Renal cortex interstitium (tissue), 15 donors: ENCODE measurements at places on chromosomes 7 and 10. TPM values are rescaled to one million over a fixed set of nuclear protein-coding genes. Genes with fewer than 3 reads are reported as not detected.
A peak's percentile ranks its signal among the peaks of the same experiment; 100 is the strongest.

The NRP1 gene
- polyA plus RNA-seq, result 148 TPM

The ALOX5 gene
- 3.0 TPM for polyA plus RNA-seq

DNA sequence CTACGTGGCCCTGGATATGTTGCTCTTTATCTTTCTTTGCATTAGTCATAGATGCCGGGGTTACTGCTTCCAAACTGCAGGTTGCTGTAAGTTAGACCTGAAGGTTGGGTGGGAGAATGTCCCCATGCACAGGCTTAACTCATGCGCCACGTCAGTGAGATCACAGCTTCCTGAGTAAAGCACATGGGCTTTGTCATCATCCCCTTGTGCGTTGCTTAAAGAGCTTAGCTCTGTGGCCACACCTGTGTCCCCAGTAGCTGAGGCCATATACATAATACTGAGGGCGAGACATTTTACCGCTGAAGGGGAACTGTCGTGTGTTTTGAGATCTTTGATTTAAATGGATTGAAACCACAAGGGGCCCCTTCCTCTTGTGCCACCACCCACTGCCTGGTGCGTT, 45.8 kb upstream of the BTBD16 start:
- no peak for DNase-seq

DNA sequence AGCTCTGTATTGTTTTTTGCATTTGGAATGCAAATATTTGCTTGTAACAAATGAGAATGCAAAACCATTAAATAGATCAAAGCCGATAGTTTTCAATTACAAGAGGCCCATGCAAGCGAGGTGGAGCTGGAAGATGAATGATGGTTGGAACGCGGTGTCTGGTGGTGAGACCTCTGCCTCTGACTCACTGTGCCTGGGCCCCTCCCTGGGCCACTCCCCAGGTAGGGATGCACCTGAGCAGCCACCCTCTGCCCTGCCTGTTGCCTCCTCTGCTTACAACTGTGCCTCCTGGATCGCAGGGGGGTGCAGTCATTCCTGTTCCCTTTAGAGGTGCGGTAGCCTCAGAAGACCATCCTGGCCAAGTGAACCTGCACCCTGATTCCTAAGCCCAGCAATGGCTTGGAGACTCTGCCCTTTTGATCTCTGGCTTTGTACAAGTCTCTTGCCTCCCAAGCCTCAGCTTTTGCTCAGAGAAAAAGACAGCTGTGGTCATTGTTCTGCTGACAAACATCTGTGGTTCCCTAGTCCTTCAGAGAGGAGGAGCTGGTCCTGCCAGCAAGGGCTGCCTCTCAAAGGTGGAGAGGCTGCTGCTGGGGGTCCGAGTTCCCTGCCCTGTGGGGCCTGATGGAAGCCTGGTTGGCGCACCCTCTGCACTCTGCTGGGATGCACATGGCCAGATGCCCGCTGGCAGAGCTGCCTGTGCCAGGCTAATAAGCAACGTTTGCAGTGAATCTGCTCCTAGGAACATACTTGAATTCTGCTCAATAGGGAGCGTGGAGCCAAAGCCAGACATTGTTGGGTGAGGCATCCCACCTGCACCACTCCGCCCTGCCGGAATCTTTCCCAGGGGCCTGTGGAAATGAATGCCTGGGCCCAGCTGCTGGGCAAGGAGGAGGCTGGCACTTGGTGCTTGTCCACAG, 126.3 kb upstream of the TCERG1L start:
- no peak for DNase-seq

- DNase-seq, result peak; percentile 87
These were observed at the start of gene SEMA3D for GRCh38 chr7:85186521-85187241. TSS of gene SEMA3D (minus strand) at chr7:85187056. CDS start at chr7:85121891, 65,165 bp downstream.

GRCh38 chr10:69632516-69633199, 2.6 kb downstream of the FAM241B start:
- no peak for DNase-seq

The PPP2R2D gene
- polyA plus RNA-seq, result 47.6 TPM
